ENCODE measurements at places on chromosomes 2 and 18.

DNA sequence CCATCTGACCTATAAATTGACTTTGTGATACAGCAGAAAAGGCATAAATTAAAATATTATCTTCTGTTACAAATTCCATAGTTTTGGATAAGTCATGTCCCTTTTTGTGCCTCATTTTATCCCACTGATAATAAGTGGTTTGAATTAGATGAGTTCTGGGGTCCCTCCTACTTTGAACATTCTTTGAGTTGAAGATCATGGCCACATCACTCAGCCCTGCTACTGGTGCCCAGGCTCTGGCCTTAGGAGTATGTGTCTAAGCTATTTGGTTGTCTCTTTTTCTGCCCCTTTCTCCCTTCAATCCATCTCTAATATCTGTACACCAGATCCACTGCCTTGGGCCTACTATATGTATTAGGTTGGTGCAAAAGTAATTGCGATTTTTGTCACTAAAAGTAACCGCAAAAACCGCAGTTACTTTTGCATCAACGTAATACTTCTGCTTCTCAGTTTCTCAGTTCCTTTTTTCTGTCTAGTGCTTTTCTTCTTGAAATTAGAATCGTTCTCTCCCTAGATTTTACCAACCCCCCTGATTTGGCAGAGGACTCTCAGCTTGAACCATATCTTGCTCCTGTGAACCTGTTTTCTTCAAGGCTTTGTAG lies 362.5 kb upstream of the TNP1 start:
- DNase-seq: no peak

- no peak for DNase-seq
Observed at GRCh38 chr18:23311351-23312121, 141.6 kb upstream of the RIOK3 start.

DNA sequence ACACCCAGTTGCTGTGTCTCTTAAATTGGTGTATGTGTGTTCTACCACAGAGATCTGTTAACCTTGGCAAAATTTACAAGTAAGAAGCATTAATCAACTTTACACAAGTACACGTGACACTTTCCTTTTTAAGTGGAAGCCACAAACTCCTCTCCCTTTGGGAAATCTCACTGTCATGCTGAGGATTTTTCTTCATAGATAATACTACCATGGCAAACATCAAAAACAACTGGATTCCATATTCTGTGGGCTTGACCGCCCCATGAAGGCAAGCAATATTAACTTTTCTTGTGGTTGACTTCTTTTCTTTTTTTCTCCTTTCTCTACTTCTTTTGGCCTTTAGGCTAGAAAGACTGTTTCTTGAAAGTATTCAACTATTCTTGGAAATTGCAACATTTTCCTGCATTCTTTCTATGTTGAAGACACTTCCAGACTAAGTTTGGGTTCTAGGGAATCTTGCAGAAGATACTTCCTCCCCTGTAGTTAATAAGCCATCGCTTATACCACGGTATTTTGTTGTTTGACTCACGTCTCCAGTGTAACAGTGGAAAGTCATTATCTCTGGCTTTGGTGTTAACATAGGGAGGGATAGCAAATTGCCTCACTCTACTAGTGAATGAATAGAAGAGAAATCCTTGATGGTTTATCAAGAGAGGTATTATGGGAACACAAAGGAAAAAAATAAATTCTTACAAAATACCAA lies 79.5 kb downstream of the SLC8A1 start:
- no peak for DNase-seq

DNA sequence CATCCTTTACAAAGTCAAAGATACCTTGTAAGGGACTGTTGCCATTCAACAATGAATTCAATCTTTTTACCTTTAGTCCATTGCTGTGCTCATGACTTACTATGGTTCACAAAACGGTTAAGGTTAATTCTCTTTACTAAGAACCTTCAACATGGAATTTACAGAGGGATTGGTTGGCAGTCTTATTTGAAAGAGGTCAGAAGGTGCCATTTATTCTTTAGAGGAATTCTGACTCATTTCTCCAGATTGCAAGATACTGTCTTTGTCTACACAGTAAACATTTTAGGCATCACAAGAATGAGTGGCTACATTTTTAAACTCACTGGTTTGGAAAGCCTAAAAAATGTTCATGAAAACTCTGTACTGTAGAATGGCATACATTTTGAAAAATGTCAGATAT lies 17.4 kb downstream of the KCNH7 start:
- no peak for DNase-seq

GRCh38 chr18:73153271-73153670 lies 285.5 kb upstream of the NETO1 start:
- DNase-seq: no peak

GRCh38 chr2:127578411-127578810 lies 42.9 kb downstream of the MYO7B start:
- DNase-seq: no peak

- no peak for DNase-seq
Observed at GRCh38 chr2:101500180-101500579, 25.3 kb upstream of the RFX8 start.

GRCh38 chr2:54486766-54487165 lies 30.6 kb downstream of the SPTBN1 start:
- DNase-seq: no peak

- peak; percentile 79 for DNase-seq
Observed at GRCh38 chr2:128234613-128235012, 84.1 kb downstream of the HS6ST1 start.

- DNase-seq: no peak
Observed at GRCh38 chr2:180505203-180505602, 475.2 kb upstream of the UBE2E3 start.

GRCh38 chr2:134527381-134527780 lies 191.4 kb downstream of the TMEM163 start:
- no peak for DNase-seq

GRCh38 chr2:181621779-181622490 lies 35.0 kb downstream of the CERKL start:
- DNase-seq: no peak

- no peak for DNase-seq
Observed at GRCh38 chr2:201450954-201451291, 335 bp downstream of the TRAK2 start.

DNA sequence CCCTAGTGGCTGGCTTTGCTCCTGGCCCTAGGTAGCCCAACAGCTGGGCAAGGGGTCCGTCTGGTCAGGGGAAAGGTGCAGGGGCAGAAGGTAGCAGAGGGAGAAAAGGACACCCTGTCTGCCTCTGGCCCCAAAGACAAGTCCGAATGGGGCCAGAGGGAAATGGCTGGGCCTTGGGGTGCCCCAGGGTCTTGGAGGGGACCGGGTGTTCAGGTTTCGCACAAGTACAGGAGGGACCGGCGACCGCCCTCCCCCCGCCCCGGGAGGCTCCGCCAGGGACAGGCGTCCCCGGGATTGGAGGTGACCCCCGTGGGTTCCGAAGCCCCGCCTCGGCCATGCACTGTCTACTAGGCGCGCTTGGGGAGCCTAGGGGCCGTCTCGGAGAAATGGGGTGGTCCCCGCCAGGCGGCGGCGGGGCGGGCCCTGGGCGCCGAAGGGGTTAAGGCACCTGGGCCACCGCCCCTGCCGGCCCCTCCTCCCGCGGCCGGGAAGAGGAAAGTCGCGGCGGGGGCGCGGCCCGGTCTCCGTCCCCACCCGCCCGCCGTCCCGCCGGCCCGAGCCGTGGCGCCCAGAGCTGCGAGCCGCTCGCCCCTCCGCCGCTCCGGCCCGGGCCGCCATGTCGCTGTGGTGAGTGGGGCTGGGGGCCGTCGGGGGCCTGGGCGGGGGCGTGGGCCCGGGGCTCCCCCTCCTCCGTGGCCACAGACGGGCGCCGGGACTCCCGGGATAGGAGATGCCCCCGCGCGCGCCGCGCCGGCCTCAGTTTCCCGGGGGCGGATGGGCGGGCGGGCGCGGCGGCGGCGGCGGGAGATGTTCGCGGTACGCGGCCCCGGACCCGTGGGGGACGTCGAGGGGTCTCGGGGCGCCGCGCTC lies at the start of gene B3GNT7:
B3GNT7 (plus strand) TSS at position 523 of the 870 bp plus-strand sequence; CDS start at position 617, 94 bp downstream.
- no peak for DNase-seq

GRCh38 chr2:236338495-236339184 lies 74.4 kb upstream of the ASB18 start:
- DNase-seq: no peak

GRCh38 chr18:23529604-23530003 lies 26.3 kb downstream of the RMC1 start:
- DNase-seq: no peak

DNA sequence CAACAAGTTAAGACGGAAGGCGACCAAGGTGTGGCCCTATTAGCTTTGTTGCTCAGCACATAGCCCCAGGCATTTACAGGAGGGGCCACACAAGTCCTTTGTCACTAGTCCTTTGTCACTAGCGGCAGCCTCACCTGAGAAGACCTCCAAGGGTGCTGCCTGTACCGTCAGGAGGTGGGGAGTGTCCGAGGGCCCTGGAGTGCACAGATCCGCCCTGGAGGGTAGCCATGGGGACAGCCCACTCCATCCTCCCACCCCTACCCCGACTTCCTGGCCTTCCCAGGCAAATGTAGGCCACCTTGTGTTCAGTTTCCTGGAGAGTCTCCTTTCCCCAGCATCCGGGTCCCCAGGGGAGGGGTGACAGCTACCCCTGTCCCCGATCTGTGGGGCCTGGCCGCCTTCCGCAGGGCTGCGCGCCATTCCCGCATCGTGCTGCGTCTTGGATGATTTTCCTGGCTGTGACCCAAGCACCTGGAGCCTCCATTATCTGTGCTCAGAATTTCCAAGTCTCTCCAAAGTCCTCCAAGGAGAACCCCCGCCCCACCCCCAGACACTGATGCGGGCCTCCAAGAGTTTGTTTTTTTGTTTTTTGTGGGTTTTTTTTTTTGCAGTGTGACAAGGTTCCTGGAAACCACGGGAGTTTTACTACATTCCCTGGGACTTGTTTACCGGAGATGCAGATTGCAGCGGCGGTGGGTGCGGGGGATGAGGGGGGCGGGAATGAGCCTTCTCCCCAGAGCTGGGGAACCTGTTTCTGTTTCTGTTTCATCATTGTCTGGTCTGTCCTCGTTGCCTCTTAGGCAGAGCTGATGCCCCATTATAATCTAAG lies 28.6 kb downstream of the TEX44 start:
- DNase-seq: no peak

DNA sequence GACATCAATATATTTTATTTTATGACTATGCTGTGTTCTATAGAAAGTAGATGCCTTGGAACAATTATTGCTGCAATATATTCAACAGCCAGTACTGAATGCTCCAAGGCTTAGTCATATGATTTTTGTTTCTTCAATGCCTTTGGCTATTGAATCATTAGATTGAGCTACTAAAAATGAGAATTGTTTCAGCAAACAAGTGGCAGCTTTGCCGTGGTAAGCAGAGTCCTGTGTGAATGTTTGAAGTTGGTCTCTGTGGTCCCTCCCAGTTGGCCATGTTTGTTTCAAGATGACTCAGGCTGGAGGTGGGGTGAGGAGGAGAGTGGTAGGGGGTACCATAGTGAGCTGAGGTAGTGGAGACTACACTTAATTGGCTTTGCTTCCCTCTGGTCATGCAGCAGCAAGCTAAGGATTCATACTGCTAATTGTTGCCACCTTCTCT lies 198.6 kb upstream of the EPAS1 start:
- no peak for DNase-seq

DNA sequence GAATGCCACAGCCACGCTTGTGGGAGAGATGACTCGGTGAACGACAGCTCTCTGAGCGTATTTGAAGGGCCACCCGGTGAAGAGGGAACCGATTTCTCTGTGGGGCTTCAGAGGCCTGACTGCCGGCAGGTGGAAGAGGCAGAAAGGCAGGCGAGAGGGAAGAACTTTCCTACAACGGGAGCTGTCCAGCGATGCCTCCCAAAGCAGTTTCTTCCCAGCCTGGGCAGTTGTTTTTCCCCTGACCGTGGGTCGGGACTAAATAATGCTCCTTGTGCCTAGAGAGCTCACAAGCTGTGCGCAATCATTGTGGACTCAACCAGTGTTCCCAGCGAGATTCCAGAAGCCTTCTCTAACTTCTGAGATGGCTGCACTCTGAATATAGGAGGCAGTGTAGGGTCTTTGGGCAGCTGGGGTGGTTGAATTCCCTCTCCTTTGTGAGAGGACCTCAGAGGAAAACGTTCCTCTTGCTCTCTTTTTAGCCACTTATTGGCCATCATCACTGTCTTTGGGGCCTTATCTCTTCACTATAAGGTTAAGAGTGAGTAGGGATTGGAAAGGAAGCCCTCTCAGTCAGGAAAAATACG lies 710 bp downstream of the SEC11C start:
- DNase-seq: peak; percentile 89

DNA sequence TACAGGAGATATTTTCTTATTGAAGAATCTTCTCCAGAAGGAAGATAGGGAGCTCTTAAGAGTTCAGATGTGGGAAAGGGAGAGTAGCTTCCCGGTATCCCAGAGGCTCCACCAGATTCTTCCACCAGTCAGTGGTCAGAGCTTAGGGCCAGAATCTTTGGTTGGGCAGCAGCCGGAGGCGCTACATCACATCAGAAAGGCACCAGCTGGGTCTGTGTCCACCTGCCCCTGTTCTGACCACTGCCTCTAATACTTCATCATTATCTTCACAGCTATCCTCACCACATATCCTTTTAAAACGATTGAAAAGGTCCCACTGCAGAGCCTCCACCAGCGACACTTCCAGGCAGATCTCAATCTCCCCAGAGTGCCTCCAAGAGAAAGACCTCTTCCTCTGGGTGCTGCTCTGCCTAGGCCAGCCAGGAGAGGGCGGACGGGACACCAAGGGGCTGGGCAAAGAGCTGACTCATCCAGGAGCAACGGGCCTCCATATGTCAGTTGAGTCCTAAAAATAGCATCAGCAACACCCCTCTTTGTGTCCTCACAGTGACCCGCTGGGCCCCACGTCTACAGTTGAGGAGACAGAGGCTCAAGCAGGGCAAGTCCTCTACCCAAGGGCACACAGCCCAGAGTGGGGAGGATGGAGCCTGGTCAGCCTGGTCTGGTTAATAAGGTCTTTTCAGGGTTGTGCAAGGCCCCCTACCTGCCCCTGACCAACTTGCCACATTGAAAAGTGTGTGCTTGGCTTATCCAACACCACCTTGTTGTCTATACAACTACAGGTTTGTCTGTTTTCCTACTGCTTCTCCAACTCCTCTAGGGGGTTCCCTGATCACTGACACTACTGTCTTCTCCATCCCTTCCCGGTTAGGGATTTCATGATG lies 81.2 kb downstream of the ADD2 start:
- DNase-seq: no peak

DNA sequence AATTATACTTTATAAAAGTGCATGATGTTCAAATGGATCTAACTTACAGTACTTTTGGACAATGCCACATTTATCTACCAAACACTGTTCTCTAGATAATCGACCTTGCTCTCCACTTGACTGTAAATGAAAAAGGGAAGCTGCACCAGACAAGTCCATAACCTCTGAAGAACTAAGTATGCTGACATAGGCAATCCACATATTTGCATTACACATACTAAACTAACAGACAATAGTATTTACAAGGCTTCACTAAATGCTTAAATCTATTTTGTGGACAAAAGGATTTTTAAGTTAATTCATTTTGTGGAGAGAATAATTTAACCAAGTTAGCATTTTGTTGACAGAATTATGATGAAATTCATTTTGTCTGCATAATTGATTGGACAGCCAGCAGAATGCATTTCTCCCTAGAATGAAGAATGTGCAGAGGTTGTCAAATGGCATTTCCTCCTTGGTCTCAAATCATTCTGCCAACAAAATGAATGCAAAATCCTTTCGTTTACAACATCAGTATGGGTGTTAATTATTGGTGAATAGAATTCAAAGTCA lies 520.9 kb downstream of the CPS1 start:
- DNase-seq: no peak
